ENCODE measurements at places on chromosomes 1 and 21. TPM values are rescaled to one million over a fixed set of nuclear protein-coding genes. Genes with fewer than 3 reads are reported as not detected.

- H3K4me3 ChIP-seq: no peak overlapping the region
- H3K36me3 ChIP-seq: no peaks in the 10 kb centered on the region
- peaks cover 12% of the 10 kb centered on the region for H3K4me1 ChIP-seq
- DNase-seq: no peak
- no peak overlapping the region for H3K27ac ChIP-seq
Observed at GRCh38 chr1:241229711-241230110, 127.3 kb downstream of the RGS7 start.

DNA sequence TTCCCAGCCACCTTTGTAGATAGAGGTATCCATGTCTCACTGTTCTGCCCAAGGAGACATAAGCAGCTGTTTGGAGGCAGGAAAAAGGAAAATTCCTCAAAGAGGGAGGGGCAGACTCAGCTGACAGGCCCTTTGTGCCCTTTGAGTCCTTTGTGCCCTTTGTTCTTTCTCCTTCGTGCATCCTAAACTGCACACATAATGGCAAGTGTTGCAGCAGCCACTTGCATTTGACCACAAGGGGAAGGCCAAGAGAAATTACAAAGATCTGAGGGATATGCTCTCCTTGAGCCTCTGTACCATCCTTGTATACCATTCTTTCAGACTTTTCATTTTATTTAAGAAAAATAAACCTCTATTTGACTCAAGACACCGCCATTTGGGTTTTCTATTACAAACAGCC lies 71.8 kb upstream of the PKN2 start:
- peaks cover 14% of the 10 kb centered on the region for H3K27me3 ChIP-seq
- H3K4me3 ChIP-seq: no peak overlapping the region
- DNase-seq: no peak
- H3K4me1 ChIP-seq: peaks cover 4% of the 10 kb centered on the region
- H3K27ac ChIP-seq: no peak overlapping the region

- H3K36me3 ChIP-seq: no peaks in the 10 kb centered on the region
- peaks cover 32% of the 10 kb centered on the region for H3K4me1 ChIP-seq
- DNase-seq: no peak
- no peaks in the 10 kb centered on the region for H3K27me3 ChIP-seq
- peak overlapping the region; percentile 90 for H3K4me3 ChIP-seq
Observed at GRCh38 chr1:6580119-6580592, 362 bp downstream of the ZBTB48 start.

DNA sequence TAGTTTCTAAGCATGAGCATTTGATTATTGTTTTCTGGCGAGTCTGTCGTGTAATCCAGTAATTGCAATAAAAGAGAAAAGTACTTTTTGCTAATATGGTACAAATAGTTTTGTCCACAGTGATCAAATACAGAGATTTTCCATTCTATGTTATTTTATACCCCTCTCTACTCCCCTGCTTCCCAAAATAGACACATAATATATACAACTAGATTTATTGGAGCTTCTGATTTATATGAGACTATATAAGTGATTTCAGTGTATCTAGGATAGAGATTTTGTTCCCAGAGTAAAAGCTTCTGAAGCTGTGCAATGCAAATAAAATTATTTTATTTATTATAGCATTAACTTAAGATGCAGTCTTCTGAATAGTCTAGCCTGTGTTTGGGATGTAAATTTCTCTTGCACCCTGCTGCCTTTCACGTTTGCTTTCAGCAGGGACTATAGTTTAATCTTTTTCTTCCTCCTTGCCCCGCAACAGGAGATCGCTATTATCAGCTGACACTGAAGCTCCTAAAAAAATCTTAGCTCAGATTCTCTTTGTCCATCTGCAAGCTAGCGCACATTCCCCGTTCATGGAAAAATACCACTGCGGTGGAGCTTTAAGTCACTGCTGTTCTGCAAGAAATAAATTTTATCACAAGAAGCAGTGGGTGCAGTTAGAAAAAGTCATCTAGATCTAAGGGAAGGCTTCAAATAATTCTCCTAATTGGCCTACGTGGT lies 273.3 kb downstream of the DISC1 start:
- no peaks in the 10 kb centered on the region for H3K27me3 ChIP-seq
- peaks cover 4% of the 10 kb centered on the region for H3K36me3 ChIP-seq
- no peak overlapping the region for H3K27ac ChIP-seq
- no peak overlapping the region for H3K4me3 ChIP-seq
- peaks cover 3% of the 10 kb centered on the region for H3K4me1 ChIP-seq

DNA sequence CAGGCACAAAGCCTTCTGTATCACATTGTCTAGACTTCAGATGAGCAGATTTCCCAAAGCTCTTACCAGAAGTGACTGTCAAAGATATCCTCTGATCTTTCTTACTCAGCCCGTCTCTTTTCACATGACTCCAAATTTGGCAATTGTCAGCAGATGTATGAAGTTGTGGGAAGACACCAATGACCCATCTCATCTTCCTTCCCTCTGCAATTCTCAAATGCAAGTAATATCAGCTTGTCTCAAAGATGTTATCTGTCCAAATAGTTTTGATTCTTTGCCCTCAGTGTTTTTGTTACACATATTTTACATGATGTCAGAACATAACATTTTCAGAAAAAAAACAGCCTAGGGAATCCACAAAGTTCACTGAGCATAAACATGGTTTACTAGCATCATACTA lies 45.1 kb upstream of the RGS2 start:
- H3K27me3 ChIP-seq: no peaks in the 10 kb centered on the region
- H3K36me3 ChIP-seq: peaks cover 2% of the 10 kb centered on the region
- H3K4me1 ChIP-seq: peaks cover 12% of the 10 kb centered on the region
- H3K27ac ChIP-seq: peak overlapping the region; percentile 10
- H3K4me3 ChIP-seq: no peak overlapping the region
- no peak for DNase-seq

DNA sequence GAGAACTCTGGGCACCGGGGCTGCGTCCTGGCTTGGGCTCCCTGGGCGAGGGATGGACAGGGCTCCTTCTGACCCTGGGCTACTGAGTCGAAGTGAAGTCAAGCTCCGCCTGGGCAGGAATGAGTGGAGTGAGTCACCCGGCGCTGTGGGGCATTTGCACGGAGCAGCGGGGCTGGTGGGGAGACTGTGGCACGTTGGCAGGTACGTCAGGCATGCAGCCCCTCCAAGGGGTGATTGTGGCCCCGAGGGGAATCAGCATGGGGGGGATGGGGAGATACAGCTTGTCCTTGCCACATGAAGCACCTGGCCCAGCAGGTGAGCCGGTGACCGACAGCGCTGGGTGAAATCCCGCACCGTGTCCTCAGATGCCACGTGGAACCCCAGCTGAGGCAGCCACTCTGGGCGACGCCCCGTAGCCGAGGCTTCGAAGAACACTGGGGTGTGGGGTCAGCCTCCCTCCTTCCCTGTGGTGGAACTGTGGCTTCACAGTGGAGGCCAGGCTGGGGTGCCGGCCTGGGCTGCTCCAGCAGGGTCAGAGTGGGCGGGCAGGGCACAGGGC lies 62.3 kb downstream of the COL18A1 start:
- no peak overlapping the region for H3K27ac ChIP-seq
- peaks cover 12% of the 10 kb centered on the region for H3K36me3 ChIP-seq
- peaks cover 38% of the 10 kb centered on the region for H3K4me1 ChIP-seq

DNA sequence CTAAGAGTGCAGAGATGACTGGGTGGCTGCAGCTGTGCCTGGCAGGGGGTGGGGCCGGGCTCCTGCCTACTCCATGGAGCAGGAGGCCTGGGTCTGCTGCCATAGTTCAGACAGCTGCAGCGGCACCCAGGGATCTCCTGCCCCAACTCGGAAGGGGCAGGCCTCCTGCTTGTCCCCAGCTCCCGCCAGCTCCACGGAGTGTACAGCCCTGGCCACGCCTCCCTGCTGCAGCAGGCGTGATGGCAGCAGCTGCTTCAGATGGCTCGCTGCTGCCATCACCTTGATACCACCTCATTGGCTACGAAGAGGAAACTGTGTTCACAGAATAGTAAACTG lies 35.9 kb downstream of the ACTL8 start:
- H3K36me3 ChIP-seq: peaks cover 2% of the 10 kb centered on the region
- no peak for DNase-seq
- H3K4me3 ChIP-seq: no peak overlapping the region

GRCh38 chr21:25328736-25329135 lies 278.5 kb downstream of the MRPL39 start:
- no peak for DNase-seq
- H3K4me3 ChIP-seq: no peak overlapping the region
- H3K27me3 ChIP-seq: no peaks in the 10 kb centered on the region
- no peak overlapping the region for H3K27ac ChIP-seq
- peaks cover 13% of the 10 kb centered on the region for H3K4me1 ChIP-seq

GRCh38 chr1:201218409-201218808 lies 27.8 kb downstream of the IGFN1 start:
- DNase-seq: no peak
- H3K36me3 ChIP-seq: no peaks in the 10 kb centered on the region
- H3K27ac ChIP-seq: no peak overlapping the region
- peaks cover 3% of the 10 kb centered on the region for H3K27me3 ChIP-seq
- no peak overlapping the region for H3K4me3 ChIP-seq
- no peaks in the 10 kb centered on the region for H3K4me1 ChIP-seq

- H3K27ac ChIP-seq: no peak overlapping the region
- no peak overlapping the region for H3K4me3 ChIP-seq
- no peak for DNase-seq
- H3K27me3 ChIP-seq: no peaks in the 10 kb centered on the region
- no peaks in the 10 kb centered on the region for H3K36me3 ChIP-seq
Observed at GRCh38 chr1:93604411-93604810, 77.2 kb downstream of the BCAR3 start.

DNA sequence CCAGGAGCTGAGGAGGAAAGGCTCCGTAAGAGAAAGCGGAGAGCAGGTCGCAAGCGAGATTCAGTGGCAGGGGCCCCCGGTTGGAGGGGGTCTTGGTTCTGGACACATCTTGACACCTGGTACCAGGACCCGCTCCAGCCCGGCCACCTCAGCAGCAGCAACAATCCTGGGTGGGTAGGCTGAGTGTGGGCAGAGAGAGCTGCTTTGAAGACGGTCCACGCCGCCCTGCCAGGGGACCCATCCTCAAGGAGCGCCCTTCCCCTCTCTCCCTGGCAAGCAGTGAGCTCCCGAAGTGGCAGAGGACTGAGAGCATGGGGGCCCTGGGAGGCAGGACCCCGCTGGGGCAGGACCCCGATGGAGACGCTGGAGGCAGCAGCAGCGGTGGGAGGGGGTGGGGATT lies 35.6 kb upstream of the LAPTM5 start:
- H3K4me1 ChIP-seq: peaks cover 5% of the 10 kb centered on the region
- H3K36me3 ChIP-seq: no peaks in the 10 kb centered on the region
- peaks cover 27% of the 10 kb centered on the region for H3K27me3 ChIP-seq
- H3K4me3 ChIP-seq: no peak overlapping the region
- DNase-seq: no peak

DNA sequence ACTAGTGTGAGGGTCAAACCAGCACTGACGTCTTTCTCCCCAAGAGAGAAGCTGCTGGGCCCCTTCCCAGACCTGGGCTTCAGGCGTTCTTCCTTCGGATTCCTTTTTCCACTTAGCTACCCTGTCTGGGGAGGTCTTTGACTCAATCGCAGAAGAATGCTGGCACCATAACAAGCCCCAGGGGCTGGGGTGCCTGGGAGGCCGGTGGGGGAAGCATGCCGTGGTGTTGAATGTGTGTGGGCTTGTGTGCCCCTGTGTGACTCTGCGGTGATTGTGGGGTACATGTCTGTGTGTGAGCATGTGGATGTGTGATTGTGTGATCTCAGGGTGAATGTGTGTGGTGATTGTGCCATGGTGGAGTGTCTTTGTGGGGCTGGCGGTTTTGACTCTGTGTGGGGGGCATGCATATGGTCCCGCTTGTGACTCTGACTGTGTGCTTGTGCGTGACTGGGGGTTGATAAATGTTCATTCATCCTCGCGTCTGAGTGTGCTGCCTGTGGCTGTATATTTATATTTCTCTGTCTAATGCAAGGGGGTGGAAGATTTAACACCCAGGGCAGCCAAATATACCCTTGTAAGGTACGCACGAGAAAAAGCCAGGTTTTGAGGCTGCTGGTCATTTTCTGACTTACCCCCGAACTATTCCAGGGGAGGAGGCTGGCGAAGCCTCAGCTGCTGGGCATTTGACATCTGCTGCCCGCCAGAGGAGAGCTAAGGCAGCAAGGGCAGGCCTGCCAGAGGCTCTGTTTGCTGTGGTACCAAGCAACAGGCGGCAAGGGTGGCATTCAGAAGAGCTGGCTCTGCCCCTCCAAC lies 1.1 kb upstream of the SYNC start:
- no peaks in the 10 kb centered on the region for H3K27me3 ChIP-seq
- peak; percentile 96 for DNase-seq
- H3K4me1 ChIP-seq: peaks cover 61% of the 10 kb centered on the region
- H3K36me3 ChIP-seq: peaks cover 2% of the 10 kb centered on the region
- peak overlapping the region; percentile 76 for H3K4me3 ChIP-seq

GRCh38 chr1:92881391-92881790 lies 49.6 kb downstream of the RPL5 start:
- H3K4me1 ChIP-seq: peaks cover 22% of the 10 kb centered on the region
- no peak for DNase-seq
- H3K27ac ChIP-seq: no peak overlapping the region
- no peaks in the 10 kb centered on the region for H3K36me3 ChIP-seq
- no peaks in the 10 kb centered on the region for H3K27me3 ChIP-seq
- no peak overlapping the region for H3K4me3 ChIP-seq

DNA sequence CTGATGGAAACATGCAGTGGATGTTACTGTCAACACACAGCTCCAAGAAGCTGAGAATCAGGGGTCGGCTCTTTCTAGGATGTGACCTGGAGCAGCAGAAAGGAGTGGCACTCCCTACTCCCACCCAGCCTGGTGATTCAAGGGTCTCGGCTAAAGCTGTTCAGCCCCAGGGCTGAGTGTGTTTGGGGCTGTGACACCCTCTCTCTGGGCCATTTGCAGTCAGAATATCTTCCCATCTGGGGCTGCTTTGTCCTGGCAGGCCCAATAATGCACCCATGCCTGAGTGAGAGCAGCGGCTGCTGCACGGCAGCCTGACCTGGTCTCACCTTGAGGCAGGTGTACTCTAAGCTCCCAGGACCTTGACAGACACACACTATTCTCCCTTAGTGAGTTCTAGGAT lies 52.5 kb upstream of the AJAP1 start:
- no peak overlapping the region for H3K27ac ChIP-seq
- DNase-seq: no peak
- H3K4me3 ChIP-seq: no peak overlapping the region
- H3K27me3 ChIP-seq: peaks cover 5% of the 10 kb centered on the region

GRCh38 chr1:36612881-36613280 lies 130.2 kb upstream of the CSF3R start:
- H3K4me1 ChIP-seq: no peaks in the 10 kb centered on the region
- DNase-seq: no peak
- H3K4me3 ChIP-seq: no peak overlapping the region
- no peak overlapping the region for H3K27ac ChIP-seq

GRCh38 chr1:203671521-203672278 lies 45.1 kb downstream of the ATP2B4 start:
- peak overlapping the region; percentile 97 for H3K27ac ChIP-seq
- H3K4me3 ChIP-seq: no peak overlapping the region
- H3K27me3 ChIP-seq: no peaks in the 10 kb centered on the region
- peaks cover 9% of the 10 kb centered on the region for H3K36me3 ChIP-seq

GRCh38 chr1:182181167-182181572 lies 119.7 kb upstream of the ZNF648 start:
- no peak for DNase-seq
- peaks cover 2% of the 10 kb centered on the region for H3K36me3 ChIP-seq
- peaks cover 11% of the 10 kb centered on the region for H3K4me1 ChIP-seq

GRCh38 chr1:184622136-184622823 lies 132.4 kb downstream of the EDEM3 start:
- H3K36me3 ChIP-seq: no peaks in the 10 kb centered on the region
- H3K27ac ChIP-seq: peak overlapping the region; percentile 50
- no peak overlapping the region for H3K4me3 ChIP-seq
- H3K27me3 ChIP-seq: no peaks in the 10 kb centered on the region
- no peak for DNase-seq

Gene NGF
- 41.4 TPM for total RNA-seq

Gene ZP4
- total RNA-seq: not detected

Gene SLAMF8
- total RNA-seq: not detected

Gene CFAP45
- total RNA-seq: 0.73 TPM

Gene LAMC2
- total RNA-seq: 13.8 TPM

Gene SRM
- total RNA-seq: 140 TPM

Gene KANK4
- total RNA-seq: 1.3 TPM
